ENCODE measurements at places on chromosomes 6 and 20.

DNA sequence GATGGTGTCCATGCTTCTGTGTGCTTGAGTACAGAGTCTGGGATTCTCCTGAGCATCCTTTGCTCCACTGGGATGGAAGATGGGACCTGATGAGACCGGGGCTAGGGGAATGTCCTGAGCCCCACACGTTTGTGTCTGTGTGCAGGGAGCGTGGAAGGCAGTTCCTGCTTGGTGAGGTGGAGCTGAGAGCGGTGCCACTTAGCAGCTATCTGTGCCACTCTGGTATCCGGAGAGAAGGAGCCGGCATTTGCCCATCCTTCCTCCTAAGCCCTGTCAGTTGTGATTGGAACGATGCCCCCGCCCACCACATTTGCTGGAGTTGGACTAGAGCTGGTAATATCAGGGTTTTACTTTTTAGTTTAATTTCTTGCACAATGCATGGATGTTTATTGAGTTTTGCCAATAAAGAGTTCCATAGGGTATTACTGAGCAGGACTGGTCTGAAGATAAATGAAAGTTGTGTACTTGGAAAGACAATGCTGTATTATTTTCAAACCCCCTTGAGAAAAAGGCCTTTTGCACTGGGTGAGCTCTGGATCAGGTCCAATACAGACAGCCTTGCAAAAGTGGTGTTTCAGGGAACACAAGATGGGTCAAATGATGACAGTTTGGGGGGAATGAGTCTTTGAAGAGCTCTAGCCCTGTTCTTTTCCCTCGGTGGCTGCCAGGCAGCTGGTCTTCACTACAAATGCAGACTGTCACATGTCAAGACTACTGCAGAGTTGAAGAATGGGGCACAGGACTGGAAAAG, 130.8 kb downstream of the SYCP2 start:
- no peak for DNase-seq

- no peak for DNase-seq
Observed at GRCh38 chr6:43115365-43115764, 39.3 kb downstream of the PTK7 start.

DNA sequence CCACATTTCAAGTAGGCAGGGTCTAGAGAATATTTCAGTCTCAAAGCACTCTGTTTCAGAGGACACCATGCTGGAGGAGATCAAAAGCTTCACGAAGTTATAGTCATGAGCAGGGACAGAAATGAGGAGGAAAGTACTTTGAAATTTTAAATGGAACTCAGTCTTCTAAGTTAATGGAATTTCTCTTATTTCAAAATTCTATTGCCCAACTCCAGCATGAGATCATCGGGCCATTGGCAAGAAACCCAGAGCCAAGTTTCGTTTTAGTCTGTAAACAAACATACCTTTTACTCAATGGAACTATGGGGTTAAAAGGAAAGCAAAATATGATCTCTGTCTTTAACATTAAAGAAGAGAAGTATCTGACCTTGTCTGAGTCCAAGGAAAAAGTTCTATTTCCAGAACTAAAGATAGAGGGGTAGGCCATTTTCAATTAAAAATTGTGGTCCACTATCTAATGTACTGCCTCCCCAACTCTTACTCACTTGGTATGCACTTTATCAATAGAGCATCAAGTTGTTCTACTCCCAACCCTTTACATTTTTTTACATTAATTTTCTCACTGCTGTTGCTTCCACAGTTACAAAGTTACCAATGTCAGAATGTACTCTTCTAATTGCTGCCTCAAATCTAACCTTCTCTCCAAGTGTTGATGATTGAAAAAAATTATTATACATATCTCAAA, 235.3 kb upstream of the NRSN1 start:
- DNase-seq, result no peak

GRCh38 chr6:85580118-85580877, 13.4 kb downstream of the SNX14 start:
- no peak for DNase-seq

DNA sequence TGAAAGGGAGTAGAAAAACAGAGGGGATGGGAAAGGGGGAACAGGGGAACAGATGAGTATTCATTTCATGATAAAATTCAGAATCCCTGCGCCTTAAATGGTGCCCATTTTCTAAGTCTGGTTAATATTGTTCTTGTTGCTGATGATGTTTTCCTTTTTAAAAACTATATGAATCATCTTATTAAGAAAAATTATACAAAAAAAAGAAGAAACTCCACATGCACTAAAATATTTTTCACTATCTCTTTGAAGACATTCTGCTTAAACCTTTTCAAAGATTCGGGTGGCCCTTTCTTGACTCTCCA, 1.1 kb upstream of the TFAP2B start:
- no peak for DNase-seq

Measured in CD4-positive, alpha-beta T cell treated with Interleukin-1 beta for 1 hour (primary cell).